ENCODE measurements at places on chromosomes 6 and 20.

DNA sequence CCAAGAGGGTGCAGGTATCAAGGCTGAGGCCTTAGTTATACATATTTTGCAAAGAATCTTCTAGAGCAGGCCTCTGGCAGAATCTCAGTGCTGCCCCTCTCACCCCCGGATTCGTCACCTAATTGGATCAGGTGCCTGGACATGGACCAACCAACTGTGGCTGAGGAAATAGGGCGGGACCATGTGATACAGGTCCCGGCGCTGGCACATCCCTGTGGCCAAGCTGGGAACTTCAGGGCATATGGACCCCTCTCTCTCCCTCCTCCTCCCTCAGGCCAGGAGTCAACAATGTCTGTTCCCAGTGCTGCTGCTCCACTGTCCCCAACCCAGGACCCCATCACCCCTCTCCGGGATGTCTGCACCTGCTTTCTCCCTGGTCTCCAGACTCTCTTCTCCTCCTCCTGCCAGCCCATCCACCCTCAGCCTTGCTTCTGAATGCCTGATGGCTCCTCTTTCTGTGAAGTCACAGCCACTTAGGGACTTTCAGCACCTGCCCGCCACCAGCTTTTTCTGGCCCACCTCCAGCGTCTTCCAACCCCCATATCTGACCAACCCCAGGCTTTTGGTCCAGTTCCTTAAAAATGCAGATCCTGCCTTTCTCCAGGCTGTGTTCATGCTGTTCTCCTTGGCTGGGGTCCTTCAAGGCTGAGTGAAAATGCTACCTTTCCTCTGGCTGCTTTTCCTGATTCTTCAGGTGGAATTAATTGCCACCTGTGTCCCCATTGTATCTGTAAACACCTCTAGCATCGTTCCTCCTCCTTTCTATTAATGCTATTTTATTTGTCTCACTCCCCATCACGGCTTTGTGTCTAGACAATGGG is 19.0 kb upstream of the MLN start:
- no peak for DNase-seq

DNA sequence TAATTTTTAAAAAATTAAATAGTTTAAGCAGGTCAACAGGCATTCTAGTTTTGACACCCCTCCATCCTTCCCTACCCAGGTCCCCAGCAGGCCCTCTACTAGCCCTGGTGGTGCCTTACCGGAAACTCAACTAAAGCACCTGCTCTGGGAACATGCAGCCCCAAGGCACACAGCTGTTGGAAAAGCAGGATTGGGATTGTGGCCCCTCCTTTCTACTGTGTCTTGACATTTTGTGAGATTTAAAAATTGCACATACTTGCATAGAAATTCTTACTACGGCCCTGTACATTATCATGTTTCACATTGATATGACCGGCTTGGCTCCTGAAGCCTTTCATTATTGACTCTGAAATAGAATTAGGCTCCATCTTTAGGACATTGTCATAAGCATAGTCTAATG is 423.2 kb downstream of the GRIK2 start:
- DNase-seq: no peak

DNA sequence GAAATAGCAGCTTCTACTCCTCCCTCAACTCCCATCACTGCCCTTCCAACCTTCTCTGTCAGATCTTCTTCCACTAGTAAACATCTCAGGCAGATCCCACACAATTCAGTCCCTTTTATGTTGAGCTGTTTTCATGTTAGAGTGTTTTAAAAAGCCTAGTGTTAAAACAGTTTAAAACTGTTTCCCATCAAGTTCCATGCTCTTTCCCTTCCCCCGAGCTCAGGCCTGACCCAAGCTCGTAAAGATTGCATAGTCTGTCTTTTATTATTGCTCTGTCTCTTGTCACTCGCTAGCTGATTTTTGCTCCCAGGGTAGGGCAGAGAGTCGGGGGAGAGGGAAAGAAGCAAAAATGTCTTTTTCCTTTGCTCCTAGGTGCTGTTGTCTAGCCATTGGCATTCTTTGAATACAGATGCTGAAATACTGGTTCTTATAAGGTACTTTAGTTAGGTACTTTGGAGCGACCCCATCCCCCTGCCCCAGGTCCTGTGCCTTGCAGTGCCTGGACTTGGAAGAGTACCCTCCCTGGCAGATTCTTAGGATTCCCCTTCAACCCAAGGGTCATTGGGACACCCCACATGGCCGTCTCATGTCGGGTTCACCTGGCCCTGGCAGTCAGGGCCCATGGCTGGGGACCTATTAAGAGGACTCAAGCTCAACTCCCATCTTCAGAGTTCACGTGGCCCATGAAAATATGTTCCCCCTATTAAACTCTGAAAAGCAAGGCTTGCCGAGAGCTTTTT is 101.2 kb upstream of the ARMC2 start:
- DNase-seq: no peak

GRCh38 chr6:34349211-34349610 is 43.3 kb downstream of the NUDT3 start:
- DNase-seq: no peak

DNA sequence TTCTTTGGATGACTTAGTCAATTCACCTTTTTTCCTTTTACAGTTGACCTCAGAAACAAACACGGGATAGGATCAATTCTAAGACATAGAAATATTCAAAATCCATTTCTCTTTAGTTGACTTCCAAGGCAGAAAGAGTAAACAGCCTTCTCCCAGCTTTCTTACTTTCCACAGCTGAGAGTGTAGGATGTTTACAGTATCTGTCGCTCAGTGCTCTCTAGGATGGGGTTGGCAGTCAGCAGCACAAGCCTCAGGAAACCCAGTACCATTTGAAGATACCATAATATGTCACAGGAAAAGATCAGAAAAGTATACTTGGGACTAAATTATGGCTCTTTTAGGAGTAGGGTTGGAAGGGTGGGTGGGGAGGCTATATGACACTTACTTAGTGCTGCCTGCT is 88.2 kb downstream of the OGFRL1 start:
- DNase-seq: no peak

GRCh38 chr6:111668410-111668809 is 62.7 kb upstream of the TRAF3IP2 start:
- no peak for DNase-seq

GRCh38 chr6:168583126-168583525 is 142.1 kb downstream of the SMOC2 start:
- no peak for DNase-seq

DNA sequence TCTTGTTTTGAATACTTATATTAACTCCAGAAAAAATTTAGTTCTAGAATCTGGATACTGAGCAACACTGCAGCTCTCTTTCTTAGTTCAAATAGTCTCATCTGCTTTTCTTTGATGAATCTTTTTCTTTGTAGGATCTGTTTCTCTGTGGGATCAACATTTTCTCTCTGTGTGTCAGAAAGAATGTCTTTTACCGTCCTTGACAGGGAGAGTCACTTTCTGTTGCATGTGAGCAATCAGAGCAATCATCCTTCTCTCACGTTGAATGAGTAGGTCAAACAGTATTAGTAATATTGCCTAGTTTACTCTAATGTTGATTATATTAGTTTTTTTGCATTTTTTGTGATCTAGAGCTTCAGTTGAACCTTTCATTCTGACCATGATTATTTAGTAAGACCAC is 130.9 kb downstream of the TRMT11 start:
- no peak for DNase-seq

DNA sequence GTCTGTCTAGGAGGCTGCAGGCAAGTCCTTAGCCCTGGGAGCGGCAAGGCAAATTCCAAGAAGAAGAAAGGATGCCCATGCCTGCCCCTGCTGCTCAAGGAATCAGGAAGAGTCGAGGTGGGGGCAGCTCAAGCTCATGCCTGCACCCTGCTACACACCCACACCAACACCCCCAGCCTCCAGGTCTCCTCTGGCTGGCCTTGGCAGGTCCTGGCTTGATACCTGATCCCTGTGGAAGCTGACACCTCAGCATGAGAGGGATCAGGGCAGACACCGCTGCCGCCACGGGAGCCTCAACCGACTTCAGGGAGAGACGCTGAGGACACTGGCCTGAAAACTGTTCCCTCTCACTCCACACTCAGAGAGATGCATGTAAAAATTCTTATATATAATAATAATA is 35.5 kb upstream of the MAFB start:
- no peak for DNase-seq

- no peak for DNase-seq
These were observed 5.5 kb upstream of the ENPP1 start for GRCh38 chr6:131802347-131802746.

DNA sequence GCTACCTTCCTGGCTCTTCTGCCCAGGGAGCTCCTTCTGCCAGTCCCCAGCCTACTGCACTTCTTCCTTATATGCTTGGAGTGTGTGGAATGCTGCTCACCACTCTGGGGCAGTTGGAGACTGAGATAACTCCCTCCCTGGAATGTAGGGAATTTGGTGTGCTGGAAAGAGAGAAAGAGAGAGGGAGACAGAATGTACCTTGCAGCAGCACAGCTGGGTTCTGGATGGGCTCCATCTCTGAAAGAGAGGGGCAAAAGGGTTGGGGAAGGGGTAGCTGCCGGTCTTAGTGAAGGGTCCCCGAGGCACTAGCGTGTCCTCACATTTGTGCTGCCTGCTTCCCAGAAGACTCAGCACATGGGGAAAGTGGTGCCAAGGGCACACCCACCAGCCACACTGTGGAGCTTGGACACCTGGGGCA is 40.2 kb upstream of the DDR1 start:
- no peak for DNase-seq

DNA sequence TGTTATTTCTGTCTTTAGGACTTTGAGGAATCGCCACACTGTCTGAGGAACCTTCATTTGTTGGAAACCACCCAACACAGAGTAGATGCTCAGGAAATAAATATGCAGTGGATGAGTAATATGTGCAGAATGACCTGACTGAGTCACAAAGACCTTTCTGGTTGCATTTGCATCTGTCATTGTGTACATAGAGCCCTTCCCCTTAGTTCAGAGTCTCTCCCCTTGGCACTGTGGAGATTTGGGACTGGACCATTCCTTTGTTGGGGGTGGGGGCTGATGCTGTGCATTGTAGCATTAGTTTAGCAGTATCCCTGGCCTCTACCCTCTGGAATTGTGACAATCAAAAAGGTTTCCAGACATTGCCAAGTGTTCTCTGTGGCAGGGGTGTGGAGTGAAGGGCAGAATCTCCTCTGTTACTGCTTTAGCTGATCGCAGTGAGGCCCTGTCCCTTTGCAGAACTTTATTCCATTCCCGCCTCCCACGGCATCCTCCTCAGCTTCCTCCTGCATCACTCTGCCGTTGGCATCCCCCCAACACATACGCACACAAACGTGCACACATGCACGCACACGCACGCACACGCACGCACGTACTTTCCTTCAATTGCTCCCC is 64.5 kb downstream of the EYA2 start:
- DNase-seq: no peak

- no peak for DNase-seq
These were observed 12.4 kb upstream of the GHRH start for GRCh38 chr20:37273988-37274387.

DNA sequence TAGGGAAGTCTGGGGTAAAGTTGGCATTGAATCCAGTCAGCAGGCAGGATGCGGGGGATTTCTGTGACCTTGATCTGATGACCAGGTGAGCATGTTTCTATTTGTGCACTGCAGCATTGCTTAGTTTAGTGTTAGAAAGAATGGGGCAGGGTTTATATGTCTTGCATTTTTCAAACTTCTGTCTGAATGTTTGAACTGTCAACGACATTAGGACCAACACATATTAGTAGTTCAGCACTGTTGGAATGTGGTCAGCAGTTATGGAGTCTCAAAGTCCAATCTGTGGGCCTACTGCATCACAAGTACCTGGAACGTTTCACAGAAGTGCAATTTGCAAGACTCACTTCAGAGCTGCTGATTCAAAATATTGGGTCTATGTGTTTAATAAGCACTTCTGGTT is 276.6 kb upstream of the BMP2 start:
- DNase-seq: no peak

GRCh38 chr20:60631585-60632287 is 620.3 kb upstream of the CDH4 start:
- no peak for DNase-seq

DNA sequence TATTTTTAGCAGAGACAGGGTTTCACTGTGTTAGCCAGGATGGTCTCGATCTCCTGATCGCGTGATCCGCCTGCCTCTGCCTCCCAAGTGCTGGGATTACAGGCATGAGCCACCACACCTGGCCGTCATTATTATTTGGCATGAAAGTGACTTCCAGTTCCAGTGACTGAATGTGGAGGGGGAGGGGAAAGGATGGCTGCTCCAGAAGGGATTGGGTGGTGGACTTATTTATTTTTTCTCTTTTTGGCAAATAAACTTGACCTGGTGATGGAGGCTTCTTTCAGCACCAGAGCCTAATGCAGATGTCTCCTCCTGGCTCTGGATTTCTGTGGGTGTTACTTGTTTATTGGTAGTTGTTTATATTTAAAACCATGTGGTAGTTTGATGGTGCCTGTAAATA is 16.9 kb upstream of the SLC22A23 start:
- DNase-seq: no peak

DNA sequence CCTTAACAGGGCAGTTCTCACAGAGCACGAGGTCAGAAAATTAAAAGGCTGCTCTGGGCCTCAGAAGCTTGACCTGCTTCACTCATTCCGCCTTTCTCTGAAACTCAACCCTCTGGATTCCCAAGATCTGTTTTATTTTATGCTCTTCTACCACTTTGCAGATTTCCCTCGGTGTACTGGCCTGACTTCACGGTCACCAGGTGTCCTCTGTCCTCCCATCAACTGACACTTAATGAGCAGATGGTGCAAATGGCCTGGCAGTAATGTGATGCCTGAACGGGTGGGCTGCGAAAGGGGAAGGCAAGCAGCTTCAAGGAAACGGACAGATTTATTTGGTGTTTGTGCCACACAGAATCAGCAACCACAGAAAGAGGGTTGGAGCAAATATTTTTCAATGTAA is 169.7 kb upstream of the TFAP2D start:
- DNase-seq: no peak

GRCh38 chr6:6439778-6440177 is 119.3 kb upstream of the F13A1 start:
- DNase-seq: no peak

DNA sequence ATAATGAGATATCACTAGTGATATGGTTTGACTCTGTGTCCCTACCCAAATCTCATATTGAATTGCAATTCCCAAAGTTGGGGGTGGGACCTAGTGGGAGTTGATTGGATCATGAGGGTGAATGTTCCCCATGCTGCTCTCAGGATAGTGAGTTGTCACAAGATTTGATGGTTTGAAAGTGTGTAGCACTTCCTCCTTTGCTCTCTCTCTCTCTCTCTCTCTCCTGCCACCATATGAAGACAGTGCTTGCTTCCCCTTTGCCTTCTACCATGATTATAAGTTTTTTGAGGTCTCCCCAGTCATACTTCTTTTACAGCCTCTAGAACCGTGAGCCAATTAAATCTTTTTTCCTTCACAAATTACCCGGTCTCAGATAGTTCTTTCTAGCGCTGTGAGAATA is 1002.0 kb upstream of the ADGRB3 start:
- DNase-seq: no peak

- DNase-seq: no peak
These were observed 23.1 kb downstream of the TRIM27 start for GRCh38 chr6:28900577-28901256.

Measured in CD4-positive, alpha-beta T cell (primary cell).